ENCODE measurements at places on chromosomes 2 and 18.
A peak's percentile ranks its signal among the peaks of the same experiment; 100 is the strongest.

- no peak for DNase-seq
Observed at GRCh38 chr2:208031608-208032019, 6.3 kb upstream of the PLEKHM3 start.

DNA sequence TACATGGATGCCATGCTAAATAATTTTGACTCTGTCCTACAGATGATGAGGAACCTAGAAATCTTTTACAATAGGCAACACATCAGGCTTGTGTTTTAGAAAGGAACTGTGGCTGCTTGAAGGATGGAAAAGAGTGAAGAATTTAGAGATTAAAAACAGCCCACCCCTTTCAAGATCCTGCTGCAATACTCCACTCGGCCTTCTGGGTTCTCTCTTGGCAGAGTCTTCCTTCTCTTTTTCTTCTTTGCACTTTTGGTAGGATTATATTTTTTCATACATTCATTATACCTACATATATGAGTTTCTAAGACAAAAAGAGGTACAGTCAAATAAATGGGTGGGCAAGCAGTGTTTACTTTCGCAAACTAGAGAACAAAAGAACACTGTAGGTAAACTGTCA, 474.3 kb downstream of the ERBB4 start:
- DNase-seq: no peak

GRCh38 chr2:119473621-119474370, 42.1 kb downstream of the TMEM37 start:
- DNase-seq: no peak

DNA sequence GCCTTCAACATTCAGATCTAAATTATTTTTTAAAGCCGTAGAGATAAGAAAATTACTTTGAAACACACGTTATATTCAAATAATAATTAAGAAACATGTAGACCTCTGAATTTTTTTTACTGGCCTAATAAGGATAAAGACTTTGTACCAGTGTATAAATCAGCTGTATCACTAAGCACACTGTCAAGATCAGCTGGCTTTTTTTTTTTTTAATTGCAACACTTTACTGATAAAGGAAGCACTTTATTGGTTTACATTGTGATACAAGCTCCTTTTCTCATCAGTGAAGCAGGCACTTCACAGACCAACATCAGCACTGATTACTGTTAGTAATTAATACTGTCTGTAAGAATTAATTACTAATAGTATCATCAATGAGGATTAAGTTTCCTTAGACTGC, 88.5 kb downstream of the RBBP8 start:
- no peak for DNase-seq

DNA sequence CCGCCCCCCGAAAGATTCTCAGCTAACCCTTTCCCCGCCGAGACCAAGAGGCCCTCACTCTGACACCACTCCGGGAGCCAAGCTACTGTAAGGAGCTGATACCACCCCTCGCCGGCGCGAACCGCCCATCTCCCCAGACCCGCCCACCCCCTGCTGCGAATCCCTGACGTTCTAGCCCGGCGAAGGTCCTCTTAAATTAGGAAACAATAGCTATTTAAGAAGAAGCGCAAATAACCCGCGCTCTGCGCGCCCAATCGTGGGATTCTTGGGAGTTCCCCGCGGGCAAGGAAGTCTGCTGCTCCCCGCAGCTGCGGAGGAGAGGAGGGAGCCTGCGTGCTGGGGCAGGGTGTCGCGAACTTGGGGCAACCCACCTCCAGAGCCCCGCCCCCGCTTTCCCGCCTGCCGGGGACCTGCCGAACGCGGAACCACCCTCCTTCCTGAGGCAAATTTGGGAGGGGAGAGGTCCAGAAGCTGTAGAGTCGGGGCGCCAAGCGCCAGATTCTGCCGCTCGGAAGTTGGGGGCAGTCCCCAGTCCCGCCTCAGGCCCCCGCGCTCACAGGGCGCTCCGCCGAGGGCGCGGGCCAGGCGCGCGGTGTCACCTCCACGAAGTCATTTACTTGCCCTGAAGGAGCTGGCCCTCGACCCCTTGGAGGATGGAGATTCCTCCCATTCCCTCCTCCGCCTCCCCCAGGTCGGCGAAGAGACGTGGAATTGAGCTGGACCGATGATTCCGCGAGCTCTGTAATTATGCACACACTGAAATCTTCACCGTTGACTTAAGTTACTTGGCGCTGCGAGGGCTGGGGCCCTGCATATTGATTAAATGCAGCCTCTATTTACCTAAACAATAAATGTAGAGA, 8.4 kb upstream of the SP9 start:
- DNase-seq: no peak

GRCh38 chr2:208150956-208151355, 5.0 kb upstream of the CRYGB start:
- DNase-seq: no peak

DNA sequence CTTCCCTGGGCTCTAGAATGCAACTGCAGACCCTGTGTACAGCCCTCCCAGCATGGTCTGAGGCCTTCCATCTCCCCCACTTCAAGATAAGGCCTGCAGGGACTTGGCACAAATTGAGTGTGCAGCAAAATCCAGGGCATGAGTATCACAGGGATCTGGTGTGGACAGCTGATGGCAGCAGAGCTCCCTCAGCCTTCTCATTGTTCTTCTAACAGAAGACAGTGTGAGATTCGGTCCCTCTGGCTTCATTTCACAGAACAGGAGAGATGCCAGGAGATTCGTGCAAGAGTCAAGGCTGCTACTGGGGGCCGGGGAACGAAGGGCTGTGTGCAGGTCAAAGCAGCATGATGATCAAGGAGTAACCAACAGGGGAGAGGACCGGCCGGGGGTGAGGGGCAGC, 85.8 kb downstream of the UXS1 start:
- no peak for DNase-seq

GRCh38 chr2:161160226-161161073, at the start of gene TANK:
Gene TANK (plus strand): TSS chr2:161160428. CDS start chr2:161179663, 19,235 bp downstream.
- peak; percentile 89 for DNase-seq

- peak; percentile 43 for DNase-seq
Observed at GRCh38 chr2:239399433-239399920, 1.3 kb downstream of the HDAC4 start.

DNA sequence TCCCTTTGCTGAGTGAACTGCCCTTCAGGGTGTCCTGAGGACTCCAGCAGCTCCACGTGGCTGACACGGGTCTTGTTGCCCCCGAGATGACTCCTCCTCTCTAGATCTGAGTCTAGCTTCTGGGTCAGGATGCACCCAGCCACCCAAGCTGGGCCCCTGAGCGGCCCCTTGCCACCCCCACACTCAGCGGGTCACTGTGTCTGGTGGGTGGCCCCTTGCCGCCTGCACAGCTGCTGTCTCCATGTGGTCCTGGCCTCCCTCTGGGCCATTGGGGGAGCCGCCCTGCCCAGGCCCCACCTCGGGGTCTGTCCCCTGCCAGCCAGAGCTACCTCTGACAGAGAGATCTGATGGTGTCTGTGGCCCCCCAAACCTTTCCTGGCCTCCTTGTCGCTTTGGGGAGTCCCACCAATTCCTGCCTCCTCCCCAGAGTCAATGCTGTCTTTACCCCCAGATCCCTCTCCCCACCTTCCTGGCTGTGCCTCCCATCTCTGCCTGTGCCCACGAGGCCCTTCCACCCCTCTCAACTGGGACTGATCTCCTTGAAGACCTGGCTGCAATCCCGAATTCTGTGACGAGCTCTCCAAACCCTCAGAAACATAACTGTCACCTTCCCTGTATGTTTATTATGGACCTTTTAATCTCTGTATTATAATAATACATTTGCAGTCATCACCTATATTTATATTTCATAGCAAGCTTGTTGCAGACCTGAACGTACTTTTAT, 46.5 kb downstream of the TWIST2 start:
- DNase-seq: no peak
